ENCODE measurements at places on chromosomes 12 and 14. TPM values are rescaled to one million over a fixed set of nuclear protein-coding genes. Genes with fewer than 3 reads are reported as not detected.

Gene ABHD4
- 31.9 TPM for total RNA-seq

Gene CLEC4C
- not detected for total RNA-seq

Gene STON2
- total RNA-seq, result 39.8 TPM

Gene AQP6
- total RNA-seq, result not detected

Gene SERPINA1
- 6.1 TPM for total RNA-seq

DNA sequence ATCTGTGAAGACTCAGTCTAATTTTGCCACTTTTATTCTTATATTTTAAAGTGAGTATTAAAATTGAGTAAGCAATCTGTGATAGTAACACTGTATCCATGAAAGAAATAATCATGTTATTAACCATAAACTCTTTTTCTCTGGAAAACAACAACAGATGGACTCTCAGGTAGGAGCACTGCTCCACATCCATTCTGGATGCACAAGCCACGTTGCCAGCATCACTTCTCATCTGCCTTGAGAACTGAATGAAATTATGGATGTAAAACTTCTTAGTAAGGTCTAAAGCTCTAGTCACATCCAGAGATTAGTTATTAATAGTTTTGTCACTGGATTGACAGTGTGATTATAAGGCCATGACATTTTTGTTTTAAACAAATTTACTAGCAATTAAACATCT is 489.1 kb upstream of the SYT1 start:
- DNase-seq, result no peak

DNA sequence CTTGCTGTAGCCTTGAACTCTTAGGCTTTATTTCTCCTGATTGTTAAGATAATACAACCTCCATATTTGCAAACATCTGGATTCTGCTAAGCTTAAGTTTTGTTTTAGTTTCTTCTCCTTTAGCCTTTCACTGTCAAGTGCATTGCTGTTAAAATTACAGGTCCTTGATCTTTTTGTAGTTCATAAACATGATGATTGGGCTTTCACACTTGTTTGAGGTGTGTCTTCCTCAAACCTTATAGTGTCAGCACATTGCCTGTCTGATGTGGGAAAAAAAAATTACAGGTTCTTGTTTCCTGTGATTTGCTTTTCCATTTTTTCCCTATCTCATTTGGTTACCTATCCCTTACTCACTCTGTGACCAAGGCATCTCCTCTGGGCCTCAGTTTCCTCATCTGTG is 59.2 kb downstream of the BICDL1 start:
- no peak for DNase-seq

DNA sequence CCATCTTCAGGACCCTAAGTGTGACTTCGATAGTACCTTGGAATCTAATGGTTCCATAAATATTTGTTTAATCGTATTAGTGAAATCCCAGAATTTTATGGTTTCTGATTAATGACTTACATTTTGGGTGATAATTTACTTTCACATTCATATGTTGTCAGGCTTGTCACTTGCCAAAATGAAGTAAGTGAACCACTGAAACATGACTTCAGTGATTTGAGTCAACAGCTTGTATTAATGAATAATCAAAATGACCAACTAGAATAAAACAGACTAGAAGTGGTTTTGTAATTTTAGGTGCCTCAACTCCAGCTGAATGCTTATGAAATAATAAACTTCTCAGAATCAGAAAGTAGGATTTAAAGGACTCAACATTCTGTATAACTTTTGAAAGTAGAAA is 517.1 kb downstream of the PRKD1 start:
- no peak for DNase-seq
